Lower lobe of right lung (tissue), 2 donors: ENCODE measurements at places on chromosomes 2 and 18.

GRCh38 chr18:28791101-28791500, 614.2 kb upstream of the CDH2 start:
- no peaks in the 10 kb centered on the region for H3K36me3 ChIP-seq
- H3K4me1 ChIP-seq = no peaks in the 10 kb centered on the region
- H3K4me3 ChIP-seq = no peak overlapping the region
- no peak for DNase-seq
- no peaks in the 10 kb centered on the region for H3K27me3 ChIP-seq

- H3K36me3 ChIP-seq = no peaks in the 10 kb centered on the region
- H3K4me3 ChIP-seq = no peak overlapping the region
- no peak overlapping the region for H3K27ac ChIP-seq
These were observed 97.0 kb downstream of the RNF144A start for GRCh38 chr2:7014174-7014640.

- no peaks in the 10 kb centered on the region for H3K36me3 ChIP-seq
- no peak for DNase-seq
- no peaks in the 10 kb centered on the region for H3K27me3 ChIP-seq
- H3K4me3 ChIP-seq = no peak overlapping the region
These were observed 830.8 kb upstream of the SLC39A10 start for GRCh38 chr2:194826241-194826640.

DNA sequence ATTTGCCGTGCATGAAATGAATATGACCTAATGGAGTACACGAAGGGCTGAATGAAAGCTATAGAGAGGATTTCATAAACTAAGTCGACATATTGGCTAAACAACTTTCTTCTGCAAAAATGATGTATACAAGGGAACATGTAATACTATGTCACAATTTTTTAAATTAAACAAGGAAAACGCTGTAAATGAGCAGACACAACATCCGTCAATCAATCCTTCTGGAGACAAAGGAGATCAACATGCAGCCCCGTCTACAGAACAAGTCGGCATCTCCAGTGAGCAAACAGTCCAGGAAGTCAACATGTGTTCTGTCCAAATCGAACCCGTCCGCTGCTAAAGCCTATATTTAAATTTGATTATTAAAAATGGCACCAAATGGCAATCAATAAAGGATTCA, 180.8 kb downstream of the TCF4 start:
- H3K27me3 ChIP-seq = no peaks in the 10 kb centered on the region
- H3K27ac ChIP-seq = no peak overlapping the region
- H3K36me3 ChIP-seq = no peaks in the 10 kb centered on the region
- no peak for DNase-seq
- H3K4me1 ChIP-seq = peaks cover 10% of the 10 kb centered on the region
- H3K4me3 ChIP-seq = no peak overlapping the region

DNA sequence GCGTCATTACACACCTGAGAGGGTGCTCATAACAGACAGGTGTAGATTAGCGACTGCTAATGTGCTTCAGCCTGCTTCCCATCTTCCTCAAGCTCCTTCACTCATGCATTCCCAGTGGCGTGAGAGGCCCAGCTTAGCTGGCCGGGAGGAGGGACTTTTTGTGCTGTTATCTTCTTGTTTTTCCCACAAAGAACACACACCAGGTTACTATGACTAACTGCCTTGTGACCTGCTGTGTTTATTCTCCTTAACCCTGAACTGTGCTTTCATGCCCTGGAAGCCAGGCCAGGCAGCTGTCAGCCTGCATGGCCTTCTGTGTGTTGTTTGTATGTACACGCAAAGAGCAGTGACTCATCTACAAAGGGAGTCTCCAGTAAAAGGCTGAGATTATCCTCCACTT, 143.8 kb downstream of the PIEZO2 start:
- DNase-seq = no peak
- no peaks in the 10 kb centered on the region for H3K27me3 ChIP-seq
- no peaks in the 10 kb centered on the region for H3K36me3 ChIP-seq
- H3K4me1 ChIP-seq = no peaks in the 10 kb centered on the region
- H3K27ac ChIP-seq = peak overlapping the region; percentile 24

DNA sequence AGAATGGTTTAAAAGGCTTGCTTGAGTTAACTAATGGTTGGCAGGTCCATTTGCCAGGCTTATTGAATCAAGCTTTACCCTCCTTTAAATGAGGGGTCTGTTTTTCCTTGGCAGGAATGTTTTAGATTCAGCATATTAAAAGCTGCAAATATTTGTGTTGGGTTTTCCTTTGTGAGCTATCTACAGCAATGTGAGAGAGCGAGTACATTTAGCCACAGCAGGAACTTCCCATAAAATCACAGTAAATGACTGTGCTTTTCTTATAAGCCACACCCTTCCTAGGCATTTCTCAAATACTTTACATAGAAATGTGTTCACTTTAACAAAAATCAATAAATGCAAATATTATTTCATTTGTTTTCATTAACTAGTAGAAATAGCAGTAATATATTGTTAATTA, 23.9 kb downstream of the CALCRL start:
- peaks cover 17% of the 10 kb centered on the region for H3K4me1 ChIP-seq
- H3K27ac ChIP-seq = no peak overlapping the region
- no peaks in the 10 kb centered on the region for H3K36me3 ChIP-seq
- H3K4me3 ChIP-seq = no peak overlapping the region

DNA sequence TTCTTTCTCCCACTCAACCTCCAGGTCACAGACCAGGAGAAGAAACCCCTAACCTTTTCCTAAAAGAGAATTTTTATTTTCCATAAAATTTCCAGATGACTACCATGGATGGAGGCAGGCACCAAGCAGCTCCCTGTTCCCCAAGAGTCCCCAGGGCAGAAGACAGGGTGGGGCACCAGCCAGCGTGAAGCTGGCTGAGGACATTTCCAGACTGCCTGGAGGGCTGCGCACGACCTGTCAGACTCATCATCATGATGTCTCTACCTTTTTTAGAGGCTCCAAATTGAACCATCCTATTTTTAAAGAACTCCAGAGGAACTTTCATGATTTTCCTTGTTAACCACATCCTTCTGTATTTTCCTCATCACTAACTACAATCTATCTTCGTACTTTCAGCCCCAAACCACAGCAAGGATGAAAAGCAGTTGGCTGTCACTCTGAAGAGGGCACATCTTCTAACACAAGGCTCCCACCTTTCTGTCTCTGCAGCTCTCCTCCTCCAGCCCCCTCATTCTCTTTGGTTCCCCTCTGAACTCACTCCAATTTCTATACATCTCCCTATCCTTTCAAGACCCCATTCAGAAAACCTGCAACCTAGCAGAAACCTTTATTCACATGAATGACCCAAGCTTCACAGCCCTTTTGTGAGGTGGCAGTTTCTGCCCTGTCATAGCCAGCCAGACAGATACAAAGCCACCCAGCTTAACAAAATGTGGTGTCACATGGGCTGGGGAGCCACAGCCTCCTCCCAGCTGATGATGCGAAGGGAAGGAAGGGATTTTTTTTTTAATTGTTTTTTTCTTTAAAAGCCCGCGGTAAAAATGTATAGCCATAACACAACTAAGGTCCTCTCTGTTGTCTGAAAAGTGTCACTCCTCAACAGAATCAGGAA, 11.1 kb downstream of the AMMECR1L start:
- no peak for DNase-seq
- no peak overlapping the region for H3K27ac ChIP-seq
- H3K27me3 ChIP-seq = no peaks in the 10 kb centered on the region

DNA sequence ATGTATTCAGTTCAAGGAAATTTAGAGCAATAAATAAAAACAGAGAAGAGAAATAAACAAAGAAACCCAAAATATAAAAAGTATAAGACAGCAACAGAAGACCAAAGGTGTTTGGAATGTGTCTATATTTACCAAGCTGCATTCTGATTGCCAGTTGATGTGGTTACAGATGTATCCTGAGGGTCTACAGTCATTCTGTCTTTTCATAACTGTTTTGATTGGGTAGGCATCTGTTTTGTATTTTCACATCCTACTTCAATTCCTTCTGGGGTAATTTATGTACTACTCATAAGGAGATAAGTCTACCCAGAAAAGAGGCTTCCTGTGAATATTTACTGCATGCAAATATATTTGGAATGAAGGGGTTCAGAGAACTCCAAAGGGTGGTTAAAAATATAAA, 596.8 kb upstream of the GCFC2 start:
- H3K27ac ChIP-seq = no peak overlapping the region
- no peak overlapping the region for H3K4me3 ChIP-seq
- H3K36me3 ChIP-seq = no peaks in the 10 kb centered on the region
- no peak for DNase-seq
- H3K27me3 ChIP-seq = no peaks in the 10 kb centered on the region

DNA sequence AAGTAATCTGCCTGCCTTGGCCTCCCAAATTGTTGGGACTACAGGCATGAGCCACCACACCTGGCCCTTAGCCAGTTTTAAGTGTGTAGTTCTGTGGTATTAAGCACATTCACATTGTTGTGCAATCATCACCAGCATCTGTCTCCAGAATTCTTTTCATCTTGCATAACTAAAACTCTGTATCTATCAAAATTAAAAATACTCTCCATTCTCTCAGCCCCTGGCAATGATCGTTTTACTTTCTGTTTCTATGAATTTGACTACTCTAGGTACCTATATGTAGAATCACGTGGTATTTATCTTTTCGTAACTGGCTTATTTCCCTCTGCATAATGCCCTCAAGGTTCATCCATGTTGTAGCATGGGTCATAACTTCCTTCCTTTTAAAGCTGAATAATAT, 45.5 kb upstream of the CAVIN2 start:
- no peak for DNase-seq
- no peak overlapping the region for H3K27ac ChIP-seq
- no peaks in the 10 kb centered on the region for H3K27me3 ChIP-seq
- H3K4me1 ChIP-seq = no peaks in the 10 kb centered on the region
- no peaks in the 10 kb centered on the region for H3K36me3 ChIP-seq
- no peak overlapping the region for H3K4me3 ChIP-seq

DNA sequence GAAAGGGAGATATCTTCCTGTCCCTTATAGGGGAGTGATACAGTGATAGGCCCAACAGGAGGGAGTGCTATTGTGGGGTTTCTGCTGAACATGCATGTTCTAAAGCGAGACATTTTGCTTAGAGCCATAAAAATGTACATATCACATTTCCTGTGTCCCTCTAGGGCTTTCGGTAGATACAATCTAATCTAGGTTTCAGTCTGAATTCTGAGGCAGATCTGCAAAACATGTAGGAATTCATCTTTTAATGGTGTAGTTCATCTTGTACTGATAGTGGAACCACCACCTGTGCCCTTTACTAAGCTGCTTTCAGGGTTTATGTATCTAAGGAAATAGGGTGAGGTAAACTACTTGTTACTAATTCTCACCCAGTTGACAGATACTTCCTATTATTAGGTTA, 73.8 kb downstream of the SPTBN1 start:
- H3K36me3 ChIP-seq = peaks cover 59% of the 10 kb centered on the region
- H3K4me1 ChIP-seq = peaks cover 47% of the 10 kb centered on the region
- no peak for DNase-seq
- no peak overlapping the region for H3K27ac ChIP-seq

DNA sequence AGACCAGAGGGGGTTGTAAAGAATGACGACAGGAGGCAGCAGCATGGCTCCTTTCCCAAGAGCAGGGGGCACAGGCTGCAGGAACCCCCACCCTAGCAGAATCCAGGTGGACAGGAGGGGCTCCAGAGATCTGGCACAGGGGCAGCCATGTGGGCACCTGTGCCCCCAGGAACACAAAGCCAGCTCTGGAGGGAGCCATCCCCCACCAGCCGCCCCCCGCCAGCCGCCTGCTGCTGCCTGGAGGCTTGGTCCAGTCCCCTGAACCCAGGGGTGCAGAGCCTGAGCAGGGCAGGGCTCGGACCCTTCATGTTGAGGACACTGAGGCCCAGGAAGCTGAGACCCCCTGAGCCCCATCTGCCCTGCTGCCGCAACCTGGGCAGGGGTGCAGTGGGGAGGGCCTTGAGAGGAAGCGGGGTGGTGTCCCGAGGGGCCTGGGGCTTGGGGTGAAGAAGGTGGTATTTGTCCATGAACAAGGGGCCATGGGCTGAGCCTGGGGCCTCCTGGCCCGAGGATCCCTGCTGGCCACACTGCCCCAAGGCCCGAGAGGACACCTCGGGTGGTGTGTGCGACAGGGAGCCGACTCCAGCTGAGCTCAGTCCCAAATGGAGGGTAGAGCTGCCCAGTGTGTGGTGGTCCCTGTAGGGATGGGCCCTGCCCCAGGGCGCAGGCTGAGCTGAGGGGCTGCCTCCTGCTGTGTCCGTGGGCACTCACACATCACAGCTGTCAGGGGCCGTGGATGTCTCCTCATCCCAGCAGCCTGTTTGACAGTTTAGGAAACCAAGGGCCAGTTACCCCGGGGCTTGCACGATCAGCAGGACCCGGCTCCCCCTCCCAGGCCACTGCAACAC, 39.8 kb upstream of the SNED1 start:
- no peak overlapping the region for H3K4me3 ChIP-seq
- no peak for DNase-seq
- H3K27ac ChIP-seq = no peak overlapping the region
- H3K27me3 ChIP-seq = no peaks in the 10 kb centered on the region

- no peaks in the 10 kb centered on the region for H3K27me3 ChIP-seq
- no peak for DNase-seq
- H3K27ac ChIP-seq = peak overlapping the region; percentile 18
- H3K36me3 ChIP-seq = no peaks in the 10 kb centered on the region
These were observed 43.8 kb upstream of the PPP4R1 start for GRCh38 chr18:9658087-9658641.

GRCh38 chr2:169746240-169746639, 12.6 kb downstream of the KLHL23 start:
- no peak overlapping the region for H3K4me3 ChIP-seq
- H3K36me3 ChIP-seq = no peaks in the 10 kb centered on the region
- no peak for DNase-seq
- H3K4me1 ChIP-seq = no peaks in the 10 kb centered on the region
- H3K27me3 ChIP-seq = no peaks in the 10 kb centered on the region
- H3K27ac ChIP-seq = no peak overlapping the region

DNA sequence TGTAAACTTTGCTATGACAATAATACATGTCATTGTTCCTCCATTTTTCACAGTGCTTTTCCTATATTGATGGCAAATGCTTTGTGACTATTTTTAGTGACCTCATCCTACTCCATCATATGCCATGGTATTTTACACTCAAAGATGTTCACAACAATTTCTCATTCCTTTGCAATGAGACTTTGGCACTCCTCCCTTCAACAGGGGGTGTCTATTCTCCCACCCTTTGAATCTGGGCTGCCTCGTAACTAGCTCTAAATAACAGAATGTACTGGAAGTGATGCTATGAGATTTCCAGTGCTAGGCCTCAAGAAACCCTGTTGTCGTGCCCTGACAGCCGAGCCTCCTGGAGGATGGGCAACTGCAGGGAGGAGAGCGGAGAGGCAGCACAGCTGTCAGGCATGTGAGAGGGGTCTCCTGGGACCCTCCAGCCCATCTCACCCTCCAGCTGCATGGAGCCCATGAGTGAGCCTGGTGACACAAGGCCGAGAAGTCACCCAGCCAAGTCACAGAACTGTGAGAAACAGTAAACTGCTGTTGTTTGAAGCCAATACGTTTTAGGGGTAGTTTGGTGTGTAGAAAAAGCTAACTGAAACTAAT, 103.1 kb upstream of the APCDD1 start:
- no peak overlapping the region for H3K4me3 ChIP-seq
- H3K4me1 ChIP-seq = peaks cover 15% of the 10 kb centered on the region
- H3K27ac ChIP-seq = no peak overlapping the region

DNA sequence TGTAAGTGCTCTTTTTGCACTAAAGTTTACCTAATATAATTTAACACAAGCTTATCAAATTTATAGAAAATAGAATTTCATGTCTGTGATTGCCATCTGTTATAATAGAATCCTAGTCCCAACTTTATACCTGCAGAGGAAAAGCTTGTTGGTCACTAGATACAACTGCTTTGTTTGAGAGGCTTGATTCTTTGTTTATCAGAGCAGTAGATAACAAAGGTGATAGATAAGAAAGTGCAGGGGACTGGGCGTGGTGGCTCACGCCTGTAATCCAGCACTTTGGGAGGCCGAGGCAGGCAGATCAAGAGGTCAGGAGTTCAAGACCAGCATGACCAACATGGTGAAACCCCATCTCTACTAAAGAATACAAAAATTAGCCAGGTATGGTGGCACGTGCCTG, 528.0 kb downstream of the STK39 start:
- no peaks in the 10 kb centered on the region for H3K4me1 ChIP-seq
- no peak overlapping the region for H3K27ac ChIP-seq
